ENCODE measurements at places on chromosomes 3 and 15. TPM values are rescaled to one million over a fixed set of nuclear protein-coding genes. Genes with fewer than 3 reads are reported as not detected.
A peak's percentile ranks its signal among the peaks of the same experiment; 100 is the strongest.

PLD1 gene
- 4.8 TPM for total RNA-seq

ZNF774 gene
- total RNA-seq = 0.27 TPM

DNA sequence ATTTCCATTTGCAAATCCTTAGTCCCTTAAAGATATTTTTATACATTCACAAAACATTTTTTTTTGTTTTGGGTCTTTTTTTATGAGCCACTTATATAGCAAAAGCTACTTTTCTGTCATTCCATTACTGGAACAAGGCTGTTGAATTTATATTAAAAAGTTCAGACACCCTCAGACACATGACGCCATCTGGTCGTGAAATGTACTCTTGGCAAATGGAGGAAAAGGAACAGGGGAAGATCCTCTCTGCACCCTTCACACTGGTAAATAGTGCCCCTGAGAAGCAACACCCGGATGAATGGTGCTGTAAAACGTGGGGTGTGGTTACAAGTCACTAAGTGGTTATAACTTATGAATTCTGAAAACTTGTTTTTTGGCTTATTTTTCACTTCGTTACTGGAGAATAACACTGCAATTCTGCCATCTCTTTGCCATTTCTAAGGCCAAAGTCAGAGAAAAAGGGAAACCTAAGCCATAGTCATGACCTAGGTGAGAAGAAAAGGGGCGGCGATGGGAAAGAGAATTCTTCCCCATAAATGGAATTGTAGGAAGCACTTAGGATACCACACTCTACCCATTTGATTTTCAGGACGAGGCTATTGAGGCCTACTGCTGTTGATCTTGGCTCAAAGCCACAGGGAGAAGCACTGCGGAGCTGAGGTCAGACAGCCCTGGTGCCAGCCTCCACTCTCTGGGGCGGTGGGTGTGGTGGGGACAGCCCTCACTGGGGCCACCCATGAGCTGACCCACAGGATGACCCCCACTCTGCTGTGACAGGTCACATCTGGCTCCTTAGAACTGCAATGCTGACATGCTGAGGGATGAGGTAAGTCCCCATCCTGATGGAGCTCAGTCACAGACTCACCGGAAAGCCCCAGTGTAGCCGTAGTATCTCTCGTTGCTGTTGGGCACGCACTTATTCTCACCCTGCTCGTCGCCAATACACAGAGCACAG, 21.9 kb downstream of the LTF start:
- peak; percentile 3 for DNase-seq

DNA sequence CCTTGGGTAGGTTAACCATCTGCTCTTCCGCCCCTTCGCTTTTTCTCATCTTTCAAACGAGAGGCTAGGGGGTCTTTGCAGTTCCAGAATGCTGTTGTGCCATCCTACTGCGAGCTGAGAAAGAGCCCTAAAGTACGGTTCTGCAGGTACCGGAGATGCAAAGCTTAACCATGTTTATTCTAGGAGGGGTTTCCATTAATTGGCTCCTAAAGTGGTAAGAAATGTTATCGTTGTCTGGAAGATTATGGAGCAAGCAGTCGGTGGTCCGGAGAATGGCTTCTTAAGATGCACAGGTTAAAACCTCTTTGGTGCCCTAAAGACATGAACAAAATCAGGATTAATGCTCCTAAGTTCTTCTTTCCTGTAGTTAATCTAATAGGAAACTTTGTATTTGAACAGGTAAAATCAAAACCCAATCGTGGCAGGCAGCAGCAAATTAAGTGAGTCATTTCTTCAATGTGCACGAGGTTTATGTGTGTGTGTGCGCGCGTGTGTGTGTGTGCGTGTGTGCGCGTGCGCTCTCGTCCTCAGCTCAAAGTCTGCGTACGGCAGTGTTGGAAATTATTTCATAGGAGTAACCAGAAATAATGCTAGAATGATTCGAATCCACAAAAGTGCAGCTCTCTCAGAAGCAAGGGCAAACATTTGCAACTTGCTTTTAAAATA, 772 bp downstream of the FAM81A start:
- DNase-seq = no peak

- DNase-seq = no peak
Measured at GRCh38 chr3:141126661-141127343, 75.7 kb downstream of the SPSB4 start.
